GM12878 (cell line): ENCODE measurements at places on chromosomes 1 and 21.

- DNase-seq: no peak
Measured at GRCh38 chr1:212205843-212206242, 79.4 kb upstream of the PPP2R5A start.

- no peak for DNase-seq
Measured at GRCh38 chr1:8862528-8862927, 16.0 kb downstream of the ENO1 start.

GRCh38 chr21:46131838-46132651 lies 23.3 kb downstream of the FTCD start:
- no peak for DNase-seq

GRCh38 chr21:44718571-44718970 lies 7.2 kb upstream of the TSPEAR start:
- no peak for DNase-seq

GRCh38 chr21:25898671-25899070 lies 163.9 kb downstream of the GABPA start:
- no peak for DNase-seq

GRCh38 chr1:17136936-17137335 lies 17.7 kb upstream of the PADI2 start:
- no peak for DNase-seq

DNA sequence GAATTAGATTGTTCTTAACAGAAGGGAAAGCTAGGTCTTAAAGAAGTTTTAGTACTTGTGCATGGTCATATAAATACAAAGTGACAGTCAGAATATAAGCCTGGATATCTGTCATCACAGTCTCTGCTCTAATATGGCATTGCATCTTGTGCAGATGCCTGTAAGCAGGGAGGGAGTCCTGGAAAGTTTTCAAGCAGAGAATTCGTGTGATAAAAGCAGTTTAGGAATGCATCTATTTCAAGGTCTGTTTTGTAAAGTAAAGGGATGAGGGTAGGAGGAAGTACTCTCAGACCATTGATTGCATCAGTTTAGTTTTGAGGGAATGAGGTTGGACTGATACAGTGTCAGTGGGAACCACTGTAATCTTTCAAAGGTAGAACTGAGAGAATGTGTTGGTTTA lies 30.6 kb downstream of the IARS2 start:
- DNase-seq: no peak

DNA sequence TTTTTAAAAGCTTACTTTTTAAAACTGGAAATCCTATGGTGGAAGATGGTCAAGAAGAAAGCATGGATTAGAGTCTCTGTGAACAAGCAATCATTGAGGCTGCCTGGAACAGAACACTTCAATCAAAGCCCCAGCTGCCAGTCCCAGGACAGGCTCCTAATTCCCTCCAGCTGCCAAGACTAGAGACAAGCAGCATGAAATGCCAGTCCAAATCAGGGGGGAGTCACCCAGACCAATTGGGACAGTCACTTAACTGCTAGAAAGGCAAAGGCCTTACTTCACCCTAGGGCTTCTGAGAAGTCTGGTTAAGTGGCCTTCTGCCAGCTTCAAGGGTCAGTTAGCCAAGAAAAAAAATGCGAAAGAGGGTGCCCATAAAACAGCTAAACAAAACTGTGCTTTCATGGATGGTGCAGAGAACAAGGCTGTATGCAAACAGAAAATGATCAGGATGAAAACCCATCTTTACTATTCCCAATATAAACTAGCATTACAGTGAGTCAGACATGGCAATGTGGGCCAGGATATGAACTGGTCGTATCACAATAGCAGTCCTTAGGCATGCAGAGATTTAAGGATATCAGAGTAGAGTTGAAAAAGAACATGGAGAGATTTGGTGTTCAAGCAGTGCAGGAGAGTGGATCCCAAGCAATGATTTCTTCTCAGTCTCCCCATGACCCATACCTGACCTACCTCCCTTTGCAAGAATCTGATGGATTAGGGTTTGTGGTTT lies 31.0 kb upstream of the MAN1A2 start:
- DNase-seq: no peak

DNA sequence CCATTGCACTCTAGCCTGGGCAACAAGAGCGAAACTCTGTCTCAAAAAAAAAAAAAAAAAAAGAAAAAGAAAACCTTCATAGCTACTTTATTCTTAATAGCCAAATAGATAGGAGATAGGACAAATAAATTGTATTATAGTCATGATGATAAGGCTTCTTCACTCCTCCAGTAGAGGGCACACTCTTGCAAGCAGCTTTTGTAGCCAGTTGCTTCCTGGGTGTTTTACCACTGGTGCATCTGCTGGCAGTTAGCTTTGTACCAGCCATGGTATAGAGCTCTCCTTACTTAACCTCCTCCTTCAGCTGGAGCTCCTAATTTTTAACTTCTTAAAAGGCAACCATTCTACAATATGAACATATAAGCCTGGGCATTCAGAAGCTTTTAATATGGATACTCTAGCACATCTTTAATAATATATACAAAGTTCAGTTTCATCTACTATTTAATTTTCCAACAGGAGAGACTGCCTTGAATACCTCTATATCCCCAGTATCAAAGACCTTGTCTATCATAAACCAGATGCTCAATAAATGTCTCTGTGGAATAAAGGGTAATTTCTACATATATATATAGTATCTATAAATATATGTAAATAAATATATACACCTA lies 35.8 kb downstream of the EVI5 start:
- DNase-seq: no peak

- no peak for DNase-seq
Measured at GRCh38 chr1:7233646-7234470, 448.6 kb downstream of the CAMTA1 start.

DNA sequence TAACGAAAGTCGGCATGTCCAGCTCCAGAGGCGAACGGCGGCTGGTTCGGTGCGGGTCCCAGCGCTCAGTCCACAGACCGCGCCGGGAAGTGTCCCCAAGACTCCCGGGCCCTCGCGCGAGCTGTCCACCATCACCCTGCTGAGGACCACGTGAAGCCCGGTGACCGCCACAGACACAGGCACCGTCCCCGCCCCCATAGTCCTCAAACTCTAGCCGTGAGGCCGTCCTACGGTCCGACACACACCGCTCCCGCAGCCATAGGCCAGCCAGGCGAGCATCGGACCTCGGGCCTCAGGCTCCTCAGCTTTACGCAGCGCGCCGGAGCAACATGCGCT lies 535 bp downstream of the SETD4 start:
- no peak for DNase-seq

- DNase-seq: no peak
Measured at GRCh38 chr1:20136249-20136648, 2.9 kb upstream of the PLA2G2F start.

- DNase-seq: no peak
Measured at GRCh38 chr1:95203908-95204437, 30.0 kb upstream of the RWDD3 start.

- DNase-seq: peak; percentile 40
Measured at GRCh38 chr21:38831526-38832467, 26.1 kb downstream of the ETS2 start.
